ENCODE measurements at places on chromosomes 1 and 21.

GRCh38 chr1:60281360-60281932, 207.9 kb upstream of the C1orf87 start:
- no peak for DNase-seq

GRCh38 chr1:35691080-35691479, 27.6 kb downstream of the C1orf216 start:
- no peak for DNase-seq

- no peak for DNase-seq
Observed at GRCh38 chr21:38469642-38470041, 28.6 kb downstream of the ERG start.

GRCh38 chr1:232390590-232390989, 239.3 kb downstream of the SIPA1L2 start:
- no peak for DNase-seq

- no peak for DNase-seq
Observed at GRCh38 chr1:113868387-113869083, 3.0 kb downstream of the PTPN22 start.

- DNase-seq = no peak
Observed at GRCh38 chr1:234683861-234684632, 74.1 kb upstream of the IRF2BP2 start.

DNA sequence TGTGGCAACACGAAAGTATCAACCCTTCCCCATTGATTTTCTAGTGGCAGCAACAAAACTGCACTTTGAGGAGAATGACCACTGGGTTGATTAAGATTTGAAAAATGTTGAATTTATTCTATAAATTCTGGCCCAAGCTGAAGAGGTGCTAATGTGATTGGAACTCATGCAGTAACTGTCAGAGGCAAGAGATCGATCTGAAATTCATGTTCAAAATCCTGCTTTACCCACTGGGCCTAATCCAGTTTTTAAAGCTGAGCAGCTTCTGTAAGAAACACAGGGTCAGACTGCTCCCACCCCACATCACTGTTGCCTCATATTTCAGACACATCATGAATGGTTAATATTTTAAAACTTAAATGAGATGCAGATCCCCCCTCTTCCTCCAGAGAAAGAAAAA, 617.5 kb upstream of the BEND5 start:
- no peak for DNase-seq

DNA sequence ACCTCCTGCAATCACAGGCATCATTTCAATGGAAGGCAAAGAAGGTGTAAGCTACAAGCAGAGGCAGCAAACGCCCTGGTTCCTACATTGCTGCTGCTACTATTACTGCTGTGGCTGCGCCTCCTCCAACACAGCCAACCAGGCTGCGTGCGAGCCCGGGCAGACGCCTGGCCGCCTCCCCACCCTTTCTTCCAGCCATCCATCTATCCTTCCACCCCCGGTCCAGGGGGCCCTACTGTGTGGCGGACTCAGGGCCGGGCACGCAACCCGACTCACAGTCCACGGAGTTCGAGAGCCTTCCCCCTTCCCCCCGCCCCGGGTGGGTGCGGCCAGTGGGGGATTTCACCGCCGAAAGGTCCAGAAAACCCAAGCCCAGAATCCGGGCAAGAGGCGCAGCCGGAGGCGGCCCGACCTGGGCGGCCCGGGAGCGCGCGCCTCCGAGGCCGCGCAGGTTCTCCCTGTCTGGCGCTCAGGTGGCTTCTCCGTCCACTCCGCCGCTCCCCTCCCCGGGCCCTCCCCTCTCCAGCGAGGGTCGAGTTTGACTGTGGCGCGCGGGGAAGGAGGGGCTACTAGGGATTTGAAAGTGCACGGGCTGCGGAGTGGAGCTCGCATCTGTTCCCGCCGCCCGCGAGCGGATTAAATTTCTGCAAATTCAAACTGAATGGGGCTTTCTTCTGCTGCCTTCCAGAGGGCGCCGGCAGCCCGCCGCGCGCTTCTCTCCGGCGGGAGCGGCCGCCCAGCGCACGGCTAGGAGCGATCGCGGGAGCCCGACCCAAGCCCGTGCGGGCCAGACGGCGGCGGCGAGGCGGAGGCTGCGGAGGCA, at the start of gene HUNK:
Gene HUNK (plus strand): TSS at position 569 of the 823 bp plus-strand sequence. CDS start 655 bp downstream, outside the sequence.
- no peak for DNase-seq

DNA sequence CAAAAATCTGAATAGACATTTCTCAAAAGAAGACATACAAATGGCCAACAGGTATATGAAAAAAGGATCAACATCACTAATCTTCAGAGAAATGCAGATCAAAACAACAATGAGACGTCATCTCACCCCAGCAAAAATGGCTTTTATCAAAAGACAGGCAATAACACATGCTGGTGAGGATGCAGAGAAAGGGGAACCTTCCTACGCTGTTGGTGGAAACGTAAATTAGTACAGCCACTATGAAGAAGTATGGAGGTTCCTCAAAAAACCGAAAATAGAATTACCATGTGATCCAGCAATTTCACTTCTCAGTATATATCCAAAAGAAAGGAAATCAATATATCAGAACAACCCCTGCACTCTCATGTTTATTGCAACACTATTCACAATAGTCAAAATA, 65.1 kb upstream of the ATP1B1 start:
- no peak for DNase-seq
